ENCODE measurements at places on chromosomes 4 and X.

GRCh38 chr4:77309496-77309895, 152.5 kb downstream of the CCNG2 start:
- no peak for DNase-seq

DNA sequence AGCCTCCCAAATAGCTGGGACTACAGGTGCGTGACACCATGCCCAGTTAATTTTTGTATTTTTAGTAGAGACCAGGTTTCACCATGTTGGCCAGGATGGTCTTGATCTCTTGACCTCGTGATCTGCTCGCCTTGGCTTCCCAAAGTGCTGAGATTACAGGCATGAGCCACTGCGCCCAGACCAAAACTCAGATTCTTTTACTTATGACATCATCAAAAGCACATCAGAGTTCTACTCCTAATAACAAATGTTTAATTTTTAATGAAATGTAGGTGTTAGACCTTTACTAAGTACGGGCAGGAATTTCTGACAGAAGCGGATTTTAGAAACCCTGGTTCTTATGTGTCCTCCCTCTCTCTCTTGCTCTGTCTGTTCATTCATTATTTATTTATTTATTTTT, 38.5 kb upstream of the ERVMER34-1 start:
- DNase-seq, result no peak

- DNase-seq, result no peak
These were observed 23.0 kb upstream of the PGM2 start for GRCh38 chr4:37803348-37803973.

DNA sequence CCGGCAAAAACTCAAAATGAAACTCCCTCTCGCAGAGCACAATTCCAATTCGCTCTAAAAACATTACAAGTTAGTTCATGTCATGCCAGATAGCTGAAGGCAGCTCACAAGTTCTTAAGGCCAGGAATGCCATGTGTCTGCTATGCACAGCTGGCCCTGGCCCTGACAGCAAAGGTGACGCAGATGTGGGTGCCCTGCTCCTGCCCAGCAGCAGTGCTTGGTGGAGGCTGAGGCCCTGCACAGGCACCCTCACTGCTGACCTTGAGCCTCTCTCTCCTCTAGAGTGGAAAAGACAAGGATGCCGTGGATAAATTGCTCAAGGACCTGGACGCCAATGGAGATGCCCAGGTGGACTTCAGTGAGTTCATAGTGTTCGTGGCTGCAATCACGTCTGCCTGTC, 2.9 kb downstream of the S100P start:
- DNase-seq, result no peak
